GM23338 (cell line): ENCODE measurements at places on chromosomes 3 and 15. TPM values are rescaled to one million over a fixed set of nuclear protein-coding genes. Genes with fewer than 3 reads are reported as not detected.

DNA sequence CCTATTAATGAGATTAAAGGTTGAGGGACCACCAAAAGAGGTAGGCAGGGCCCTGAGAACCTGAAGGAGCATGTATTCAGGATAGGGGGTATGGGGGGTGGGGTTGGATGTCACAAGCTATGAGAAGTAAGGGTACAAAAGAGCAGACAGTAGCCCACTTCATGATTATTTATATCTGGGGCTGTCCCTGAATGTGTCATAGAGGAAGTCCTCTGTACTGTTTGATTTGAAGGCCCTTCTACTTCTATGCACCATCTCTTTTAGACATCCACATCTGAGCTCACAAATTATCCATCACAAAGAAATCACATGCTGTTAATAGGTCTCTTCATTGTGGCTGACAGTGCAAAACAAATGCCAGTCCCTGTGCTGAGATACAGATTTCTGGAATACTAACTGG lies 68.6 kb downstream of the FHIT start:
- no peaks in the 10 kb centered on the region for H3K27me3 ChIP-seq
- H3K4me3 ChIP-seq: no peak overlapping the region
- no peaks in the 10 kb centered on the region for H3K36me3 ChIP-seq
- no peak for DNase-seq

GRCh38 chr3:186254676-186255650 lies 107.1 kb downstream of the DGKG start:
- H3K36me3 ChIP-seq: no peaks in the 10 kb centered on the region
- no peak overlapping the region for H3K27ac ChIP-seq
- H3K4me1 ChIP-seq: peaks cover 6% of the 10 kb centered on the region
- DNase-seq: no peak
- no peaks in the 10 kb centered on the region for H3K27me3 ChIP-seq

The PATL2 gene
- polyA plus RNA-seq: 0.10 and 0.19 TPM in 2 replicates

DNA sequence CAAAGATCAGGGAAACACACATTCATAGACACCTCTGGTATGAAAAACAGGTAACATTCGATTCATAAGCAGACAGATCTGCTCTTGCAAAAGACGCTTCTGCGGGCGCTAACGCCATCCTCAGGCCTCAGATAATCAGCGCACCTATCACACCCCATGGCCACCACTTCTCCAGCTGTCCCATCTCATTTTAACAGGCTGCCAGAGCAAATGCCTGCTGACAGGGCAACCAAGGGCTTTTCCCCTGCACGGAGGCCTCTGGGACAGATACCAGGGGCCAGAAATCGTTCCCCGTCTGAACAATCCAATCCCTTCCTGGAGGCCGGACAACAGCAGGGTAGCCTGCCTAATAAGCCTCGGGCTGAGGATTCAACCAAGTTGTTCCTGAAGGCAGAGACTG lies 15.2 kb downstream of the ABCC5 start:
- no peaks in the 10 kb centered on the region for H3K4me1 ChIP-seq
- peak; percentile 26 for DNase-seq
- no peaks in the 10 kb centered on the region for H3K27me3 ChIP-seq

The QRICH1 gene
- polyA plus RNA-seq: 66.9 and 71.2 TPM in 2 replicates

GRCh38 chr3:191397771-191398170 lies 63.2 kb upstream of the PYDC2 start:
- DNase-seq: peak; percentile 9
- H3K27me3 ChIP-seq: no peaks in the 10 kb centered on the region
- H3K4me1 ChIP-seq: peaks cover 16% of the 10 kb centered on the region; the same call in 1 of the 2 replicates
- H3K4me3 ChIP-seq: no peak overlapping the region
- H3K27ac ChIP-seq: no peak overlapping the region

- H3K4me1 ChIP-seq: peaks cover 21% of the 10 kb centered on the region
- H3K27me3 ChIP-seq: no peaks in the 10 kb centered on the region
- peak; percentile 38 for DNase-seq
- no peaks in the 10 kb centered on the region for H3K36me3 ChIP-seq
Observed at GRCh38 chr3:114878114-114878839, 268.8 kb downstream of the ZBTB20 start.

DNA sequence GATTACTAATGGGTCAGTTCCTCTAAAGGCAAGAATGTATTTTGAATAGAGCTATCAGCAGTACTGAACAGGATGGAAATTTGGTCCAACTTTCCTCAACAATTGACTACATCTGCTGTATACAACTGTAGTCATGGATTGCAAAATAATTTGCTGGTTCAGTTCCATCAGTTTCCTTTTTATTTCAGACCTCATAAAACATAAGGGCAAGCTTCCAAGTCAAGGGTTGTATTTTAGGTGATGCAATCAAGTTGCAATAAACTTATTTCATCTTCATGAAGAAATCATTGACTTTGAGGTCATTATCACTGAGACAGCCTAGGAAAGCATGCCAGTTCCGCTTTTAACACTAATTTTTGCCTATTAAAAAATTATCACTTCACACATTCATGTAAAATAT lies 90.4 kb upstream of the TSEN2 start:
- no peak for DNase-seq
- no peaks in the 10 kb centered on the region for H3K4me1 ChIP-seq
- H3K36me3 ChIP-seq: no peaks in the 10 kb centered on the region
- H3K4me3 ChIP-seq: no peak overlapping the region
- no peak overlapping the region for H3K27ac ChIP-seq

The CHRM5 gene
- polyA plus RNA-seq: not detected in 2 replicates

- no peaks in the 10 kb centered on the region for H3K36me3 ChIP-seq
- no peak overlapping the region for H3K4me3 ChIP-seq
- no peaks in the 10 kb centered on the region for H3K27me3 ChIP-seq
- DNase-seq: no peak
Observed at GRCh38 chr3:87361956-87362355, 85.6 kb upstream of the POU1F1 start.

GRCh38 chr3:195401943-195402342 lies 40.9 kb downstream of the ACAP2 start:
- H3K4me1 ChIP-seq: peaks cover 15% of the 10 kb centered on the region; the same call in 1 of the 2 replicates
- H3K27me3 ChIP-seq: no peaks in the 10 kb centered on the region
- no peak overlapping the region for H3K4me3 ChIP-seq
- no peak overlapping the region for H3K27ac ChIP-seq

The PXYLP1 gene
- polyA plus RNA-seq: 8.9 and 9.3 TPM in 2 replicates

The GATM gene
- 8.5 and 9.1 TPM in 2 replicates for polyA plus RNA-seq

DNA sequence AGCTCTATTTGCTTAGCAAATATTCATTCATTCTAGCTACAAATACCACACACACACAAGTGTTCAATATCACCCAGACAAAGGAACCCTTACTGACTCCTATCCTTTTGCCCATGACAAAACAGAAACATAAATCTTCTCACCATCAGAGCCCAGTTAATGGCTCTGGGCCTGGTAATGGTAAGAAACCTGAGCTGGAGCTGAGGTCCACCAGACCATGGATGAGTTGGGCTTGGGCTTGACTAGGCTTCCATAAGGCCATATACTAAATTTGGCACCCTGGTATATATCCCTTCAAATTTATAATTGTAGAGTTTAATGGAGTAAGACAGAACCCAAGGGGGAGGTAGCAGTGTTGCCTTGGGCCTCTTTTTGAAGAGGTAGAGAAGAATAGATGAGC lies 29.4 kb downstream of the GPR176 start:
- no peak overlapping the region for H3K4me3 ChIP-seq
- no peak for DNase-seq
- peaks cover 55% of the 10 kb centered on the region for H3K4me1 ChIP-seq
- H3K27ac ChIP-seq: peak overlapping the region; percentile 98
- H3K27me3 ChIP-seq: no peaks in the 10 kb centered on the region
- H3K36me3 ChIP-seq: peaks cover 4% of the 10 kb centered on the region; the same call in 1 of the 2 replicates

GRCh38 chr3:125340121-125340520 lies 35.0 kb downstream of the ZNF148 start:
- DNase-seq: no peak
- no peak overlapping the region for H3K27ac ChIP-seq
- H3K4me1 ChIP-seq: no peaks in the 10 kb centered on the region; the same call in 1 of the 2 replicates
- no peaks in the 10 kb centered on the region for H3K36me3 ChIP-seq
- no peak overlapping the region for H3K4me3 ChIP-seq

The KLHL6 gene
- polyA plus RNA-seq: 0.05 TPM in 1 of 2 replicates, not detected in the other

- no peak for DNase-seq
- no peaks in the 10 kb centered on the region for H3K36me3 ChIP-seq
- H3K4me1 ChIP-seq: no peaks in the 10 kb centered on the region
- H3K27me3 ChIP-seq: no peaks in the 10 kb centered on the region
- H3K27ac ChIP-seq: no peak overlapping the region
Observed at GRCh38 chr3:194739498-194740284, 54.0 kb downstream of the FAM43A start.

DNA sequence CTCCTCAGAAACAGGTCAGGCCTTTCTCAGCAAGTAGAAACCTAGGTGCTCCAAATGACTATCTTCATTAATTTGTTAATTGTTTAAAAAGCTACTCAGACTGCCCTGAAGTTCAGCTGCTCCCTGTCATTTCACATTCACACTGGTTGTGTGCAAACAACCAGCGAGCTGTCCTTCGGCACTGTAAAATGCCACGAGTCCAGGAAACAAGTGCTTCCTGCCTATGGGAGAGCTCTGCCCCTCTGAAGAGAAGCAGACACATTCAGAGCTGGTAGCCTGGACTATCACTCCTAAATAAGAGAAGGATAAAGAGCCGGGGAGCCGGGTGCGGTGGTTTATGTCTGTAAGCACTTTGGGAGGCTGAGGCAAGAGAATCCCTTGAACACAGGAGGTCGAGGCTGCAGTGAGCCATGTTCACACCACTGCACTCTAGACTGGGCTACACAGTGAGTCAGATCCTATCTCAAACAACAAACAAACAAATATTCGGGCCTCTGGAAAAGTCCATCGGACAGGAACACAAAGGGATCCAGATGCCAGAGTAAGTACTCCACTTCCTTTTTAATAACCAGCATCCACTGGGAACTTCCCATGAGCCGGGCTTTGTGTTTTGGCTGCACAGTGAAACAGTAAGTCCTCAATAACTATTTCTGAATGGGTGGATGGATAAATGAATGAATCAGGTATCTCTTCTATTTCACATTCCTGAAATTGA lies 114.4 kb upstream of the WNT5A start:
- H3K36me3 ChIP-seq: no peaks in the 10 kb centered on the region
- no peaks in the 10 kb centered on the region for H3K27me3 ChIP-seq
- H3K4me1 ChIP-seq: peaks cover 7% of the 10 kb centered on the region; the same call in 1 of the 2 replicates

The PARP3 gene
- polyA plus RNA-seq: 0.35 and 0.76 TPM in 2 replicates

- no peaks in the 10 kb centered on the region for H3K36me3 ChIP-seq
- no peak overlapping the region for H3K27ac ChIP-seq
- H3K4me1 ChIP-seq: no peaks in the 10 kb centered on the region
- no peak for DNase-seq
- no peak overlapping the region for H3K4me3 ChIP-seq
Observed at GRCh38 chr3:162729686-162730085, 1233.1 kb downstream of the OTOL1 start.

GRCh38 chr3:53109190-53109589 lies 21.0 kb downstream of the RFT1 start:
- H3K4me1 ChIP-seq: no peaks in the 10 kb centered on the region; the same call in 1 of the 2 replicates
- H3K27ac ChIP-seq: no peak overlapping the region
- DNase-seq: no peak
- H3K4me3 ChIP-seq: no peak overlapping the region

- no peaks in the 10 kb centered on the region for H3K27me3 ChIP-seq
- DNase-seq: no peak
- no peaks in the 10 kb centered on the region for H3K36me3 ChIP-seq
- 0 out of 2 replicates have a peak, but pooled peaks cover 3% of the 10 kb centered on the region for H3K4me1 ChIP-seq
Observed at GRCh38 chr3:187098923-187099512, 40.3 kb downstream of the RPL39L start.

The INSYN1 gene
- 0.10 and 0.18 TPM in 2 replicates for polyA plus RNA-seq

GRCh38 chr3:45896956-45897355 lies 10.6 kb downstream of the CCR9 start:
- no peak overlapping the region for H3K27ac ChIP-seq
- H3K36me3 ChIP-seq: no peaks in the 10 kb centered on the region
- no peak for DNase-seq
- H3K4me1 ChIP-seq: no peaks in the 10 kb centered on the region
- H3K27me3 ChIP-seq: no peaks in the 10 kb centered on the region

The SACM1L gene
- polyA plus RNA-seq: 43.2 and 43.5 TPM in 2 replicates

DNA sequence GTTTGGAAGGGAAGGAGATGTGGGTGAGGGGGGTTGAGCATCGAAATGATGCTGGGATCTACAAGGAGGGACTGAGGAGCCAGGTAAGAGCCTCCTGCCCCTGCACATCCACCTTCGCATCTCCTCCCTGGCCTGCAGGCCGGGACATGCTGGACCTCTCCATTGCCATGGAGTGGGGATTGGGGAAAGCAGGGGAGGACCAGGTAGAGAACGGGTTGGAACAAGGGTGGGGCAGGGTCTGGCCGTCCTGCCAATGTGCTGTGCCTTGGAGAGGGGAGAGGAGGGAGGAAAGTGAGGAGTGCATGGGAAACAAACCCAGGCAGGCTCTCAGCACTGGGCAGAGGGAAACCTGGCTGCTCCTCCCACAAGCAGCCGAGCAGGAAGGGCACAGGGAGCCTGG lies 10.6 kb downstream of the PLA2G4B start:
- no peak overlapping the region for H3K4me3 ChIP-seq
- no peak overlapping the region for H3K27ac ChIP-seq
- H3K27me3 ChIP-seq: no peaks in the 10 kb centered on the region

The EFCC1 gene
- 0.10 TPM in 1 of 2 replicates, not detected in the other for polyA plus RNA-seq

The GOLGA8G gene
- not detected in 2 replicates for polyA plus RNA-seq

DNA sequence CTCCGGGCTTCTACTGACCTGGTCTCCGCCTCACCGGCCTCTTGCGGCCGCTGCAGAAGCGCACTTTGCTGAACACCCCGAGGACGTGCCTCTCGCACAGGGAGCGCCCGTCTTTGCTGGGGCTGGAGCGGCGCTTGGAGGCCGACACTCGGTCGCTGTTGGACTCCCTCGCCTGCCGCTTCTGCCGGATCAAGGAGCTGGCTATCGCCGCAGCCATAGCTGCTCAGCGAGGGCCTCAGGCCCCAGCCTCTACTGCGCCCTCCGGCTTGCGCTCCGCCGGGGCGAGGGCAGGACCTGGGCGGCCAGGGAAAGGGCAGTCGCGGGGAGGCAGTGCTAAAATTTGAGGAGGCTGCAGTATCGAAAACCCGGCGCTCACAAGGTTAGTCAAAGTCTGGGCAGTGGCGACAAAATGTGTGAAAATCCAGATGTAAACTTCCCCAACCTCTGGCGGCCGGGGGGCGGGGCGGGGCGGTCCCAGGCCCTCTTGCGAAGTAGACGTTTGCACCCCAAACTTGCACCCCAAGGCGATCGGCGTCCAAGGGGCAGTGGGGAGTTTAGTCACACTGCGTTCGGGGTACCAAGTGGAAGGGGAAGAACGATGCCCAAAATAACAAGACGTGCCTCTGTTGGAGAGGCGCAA lies 319.2 kb downstream of the FGF12 start:
- DNase-seq: peak; percentile 61
- H3K36me3 ChIP-seq: no peaks in the 10 kb centered on the region
- H3K4me3 ChIP-seq: peak overlapping the region; percentile 86
- H3K27me3 ChIP-seq: peaks cover 77% of the 10 kb centered on the region
- H3K27ac ChIP-seq: no peak overlapping the region

- DNase-seq: no peak
- H3K27me3 ChIP-seq: no peaks in the 10 kb centered on the region
- peaks cover 3% of the 10 kb centered on the region for H3K4me1 ChIP-seq
- H3K27ac ChIP-seq: no peak overlapping the region
- H3K4me3 ChIP-seq: no peak overlapping the region
- H3K36me3 ChIP-seq: 0 out of 2 replicates have a peak, but pooled peaks cover 6% of the 10 kb centered on the region
Observed at GRCh38 chr15:83913034-83913632, 259.2 kb downstream of the ADAMTSL3 start.
